ENCODE measurements at places on chromosomes 1 and 21. TPM values are rescaled to one million over a fixed set of nuclear protein-coding genes. Genes with fewer than 3 reads are reported as not detected.

DNA sequence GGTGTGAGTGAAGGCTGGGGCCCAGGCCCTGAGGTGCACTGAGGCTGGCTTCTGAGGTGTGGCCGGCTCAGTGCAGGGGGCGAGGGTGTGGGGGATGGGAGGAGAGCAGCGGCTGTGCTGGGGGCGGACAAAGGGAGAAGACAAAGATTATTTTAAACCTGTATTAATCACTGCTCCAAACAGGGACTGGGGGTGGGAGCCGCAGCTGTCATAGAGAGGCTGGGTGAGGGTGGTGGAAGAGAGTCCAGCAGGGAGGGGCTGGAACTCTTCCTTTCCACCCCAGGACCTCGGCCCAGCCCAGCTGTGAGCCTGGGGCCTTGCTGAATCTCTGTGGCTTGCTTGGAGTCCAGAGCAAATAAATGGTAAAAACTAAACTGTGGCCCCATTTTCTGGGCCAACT is 106.9 kb downstream of the KCND3 start:
- no peak for DNase-seq

- DNase-seq = no peak
Observed at GRCh38 chr1:160671603-160672517, 25.0 kb upstream of the SLAMF1 start.

GRCh38 chr1:90834886-90835660 is 118.0 kb upstream of the BARHL2 start:
- no peak for DNase-seq

CELF3 gene
- 73.5 TPM for total RNA-seq

CREG1 gene
- total RNA-seq = 45.4 TPM

All from dorsolateral prefrontal cortex (tissue), 122 donors.